AG04450 (cell line): ENCODE measurements at places on chromosomes 2 and 18. TPM values are rescaled to one million over a fixed set of nuclear protein-coding genes. Genes with fewer than 3 reads are reported as not detected.

GKN2 gene
- polyA plus RNA-seq: not detected in 2 replicates

SMYD1 gene
- not detected in 2 replicates for polyA plus RNA-seq

STK36 gene
- polyA plus RNA-seq: 52.5 and 53.1 TPM in 2 replicates

ARHGAP15 gene
- not detected in 2 replicates for polyA plus RNA-seq

CFAP65 gene
- not detected in 2 replicates for polyA plus RNA-seq

RSAD2 gene
- polyA plus RNA-seq: not detected in 2 replicates

LRRC30 gene
- not detected in 2 replicates for polyA plus RNA-seq

ST6GAL2 gene
- polyA plus RNA-seq: 0.06 TPM in 1 of 2 replicates, not detected in the other

PLEKHM3 gene
- polyA plus RNA-seq: 5.3 and 7.0 TPM in 2 replicates

KIF5C gene
- 0.09 and 0.12 TPM in 2 replicates for polyA plus RNA-seq

PTH2R gene
- polyA plus RNA-seq: not detected in 2 replicates

OST4 gene
- 679 and 783 TPM in 2 replicates for polyA plus RNA-seq

CENPA gene
- 6.8 and 9.3 TPM in 2 replicates for polyA plus RNA-seq

CYP26B1 gene
- 0.01 and 0.04 TPM in 2 replicates for polyA plus RNA-seq

IL36A gene
- polyA plus RNA-seq: not detected in 2 replicates

NCL gene
- polyA plus RNA-seq: 165 and 225 TPM in 2 replicates

SRBD1 gene
- 7.2 and 8.7 TPM in 2 replicates for polyA plus RNA-seq

EMILIN2 gene
- 1.2 and 1.4 TPM in 2 replicates for polyA plus RNA-seq

POTEC gene
- polyA plus RNA-seq: not detected in 2 replicates

CNTNAP5 gene
- polyA plus RNA-seq: not detected in 2 replicates

SIX2 gene
- not detected in 2 replicates for polyA plus RNA-seq

ZAP70 gene
- polyA plus RNA-seq: 0.06 TPM in 1 of 2 replicates, not detected in the other

FRZB gene
- polyA plus RNA-seq: 2.0 and 2.5 TPM in 2 replicates

KANSL3 gene
- 17.1 and 22.7 TPM in 2 replicates for polyA plus RNA-seq

DQX1 gene
- polyA plus RNA-seq: 0.02 TPM in 1 of 2 replicates, not detected in the other

IL1R1 gene
- polyA plus RNA-seq: 88.8 and 102 TPM in 2 replicates

SLC8A1 gene
- polyA plus RNA-seq: 15.8 and 19.3 TPM in 2 replicates

LAMA3 gene
- 0.20 and 0.32 TPM in 2 replicates for polyA plus RNA-seq

FHOD3 gene
- polyA plus RNA-seq: 41.1 and 50.3 TPM in 2 replicates

C2orf78 gene
- not detected in 2 replicates for polyA plus RNA-seq

RNF152 gene
- 5.0 and 7.4 TPM in 2 replicates for polyA plus RNA-seq

NDUFAF7 gene
- 17.1 and 23.3 TPM in 2 replicates for polyA plus RNA-seq

LDAH gene
- 25.5 and 31.4 TPM in 2 replicates for polyA plus RNA-seq

SULT1C4 gene
- 4.0 and 4.1 TPM in 2 replicates for polyA plus RNA-seq

GATA6 gene
- polyA plus RNA-seq: 1.3 and 1.5 TPM in 2 replicates

ABHD1 gene
- 0.10 TPM in 1 of 2 replicates, not detected in the other for polyA plus RNA-seq

CAPN13 gene
- polyA plus RNA-seq: not detected in 2 replicates

CEP192 gene
- 16.9 and 21.1 TPM in 2 replicates for polyA plus RNA-seq

DSG2 gene
- 0.56 and 0.84 TPM in 2 replicates for polyA plus RNA-seq

PARD3B gene
- polyA plus RNA-seq: 8.5 and 9.2 TPM in 2 replicates

SGO2 gene
- polyA plus RNA-seq: 3.7 and 8.4 TPM in 2 replicates

STARD6 gene
- 0.14 TPM in 1 of 2 replicates, not detected in the other for polyA plus RNA-seq

RNASEH1 gene
- polyA plus RNA-seq: 23.7 and 26.2 TPM in 2 replicates

HOXD12 gene
- not detected in 2 replicates for polyA plus RNA-seq

TUBA3E gene
- polyA plus RNA-seq: not detected in 2 replicates

WDR7 gene
- 8.1 and 9.8 TPM in 2 replicates for polyA plus RNA-seq

STK39 gene
- polyA plus RNA-seq: 18.8 and 25.2 TPM in 2 replicates

VWC2L gene
- polyA plus RNA-seq: 0.04 TPM in 1 of 2 replicates, not detected in the other

AUP1 gene
- 51.9 and 64.4 TPM in 2 replicates for polyA plus RNA-seq
